ENCODE measurements at places on chromosomes 16 and 17.

- DNase-seq: no peak
Observed at GRCh38 chr17:77882040-77882439, 76.5 kb upstream of the TNRC6C start.

DNA sequence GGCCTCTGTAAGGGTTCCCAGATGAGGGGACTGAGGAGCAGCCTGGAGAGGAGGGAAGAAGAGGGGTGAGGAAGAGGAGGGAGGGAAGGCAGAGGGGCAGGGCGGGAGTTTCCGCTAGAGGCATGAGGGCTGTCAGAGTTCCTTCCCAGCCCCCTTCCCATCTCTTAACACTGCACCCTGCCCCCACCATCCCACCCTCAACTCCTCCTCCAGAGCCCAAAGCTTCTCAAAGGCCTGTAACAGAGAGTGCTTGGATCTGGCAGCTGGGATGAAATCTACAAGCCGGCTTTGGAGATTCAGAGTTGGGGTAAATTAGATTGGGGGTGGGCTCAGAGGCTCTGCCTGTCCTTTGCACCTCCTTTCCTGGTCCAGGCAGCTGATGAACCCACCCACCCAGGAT is 57.3 kb upstream of the DLX4 start:
- no peak for DNase-seq

- DNase-seq: no peak
Observed at GRCh38 chr17:8417806-8418205, 17.9 kb upstream of the NDEL1 start.

DNA sequence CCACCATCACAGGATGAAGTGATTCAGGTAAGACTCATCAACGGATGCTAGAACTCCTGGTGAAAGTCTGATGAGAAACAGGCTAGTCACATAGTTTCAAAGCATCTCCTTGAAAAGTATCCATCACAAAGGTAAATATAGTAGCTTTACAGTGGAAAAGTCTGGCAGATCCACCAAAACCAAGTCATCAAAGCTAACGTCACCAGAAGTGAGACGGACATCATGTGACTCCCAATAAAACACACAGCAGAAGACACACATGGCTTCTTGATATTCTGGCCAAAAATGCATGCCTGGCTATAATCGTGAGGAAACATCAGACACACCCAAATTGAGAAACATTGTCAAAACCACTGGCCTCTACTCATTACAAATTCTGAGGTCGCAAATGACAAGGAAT is 17.9 kb upstream of the TRPV3 start:
- DNase-seq: no peak

GRCh38 chr16:2090777-2091546 is 43.2 kb downstream of the TSC2 start:
- peak; percentile 66 for DNase-seq

DNA sequence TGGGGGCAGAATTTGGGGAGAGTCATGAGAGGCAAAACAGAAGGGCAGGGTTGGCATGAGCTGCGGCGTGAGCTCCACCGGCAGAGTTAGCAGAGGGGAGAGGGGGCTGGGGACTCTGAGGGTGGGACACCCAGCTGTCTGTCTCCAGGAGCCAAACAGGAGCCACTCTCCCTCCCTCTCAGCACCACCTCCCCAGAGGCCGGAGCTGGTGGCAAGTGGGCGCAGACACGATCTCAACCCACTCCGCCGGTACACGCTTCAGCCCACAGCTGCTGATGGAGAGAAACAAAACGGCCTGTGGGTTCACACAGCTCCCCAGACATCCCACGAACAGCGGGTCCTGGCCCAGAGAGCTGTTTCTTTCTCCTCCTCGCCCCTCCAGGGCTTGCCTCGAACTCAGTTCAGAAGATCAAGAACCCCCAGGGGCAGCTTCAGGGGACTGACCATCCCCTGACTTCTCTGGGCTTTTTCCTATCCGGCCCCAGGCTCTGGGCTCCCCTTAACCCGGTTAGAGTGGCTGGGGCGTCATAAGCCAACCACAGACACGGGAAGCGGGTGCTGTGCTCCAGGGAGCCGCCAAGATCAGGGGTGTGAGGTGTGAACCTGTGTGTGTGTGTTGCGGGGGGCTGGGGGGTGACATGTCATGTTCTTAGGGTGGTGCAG is 7.6 kb downstream of the RHBDF2 start:
- DNase-seq: no peak

DNA sequence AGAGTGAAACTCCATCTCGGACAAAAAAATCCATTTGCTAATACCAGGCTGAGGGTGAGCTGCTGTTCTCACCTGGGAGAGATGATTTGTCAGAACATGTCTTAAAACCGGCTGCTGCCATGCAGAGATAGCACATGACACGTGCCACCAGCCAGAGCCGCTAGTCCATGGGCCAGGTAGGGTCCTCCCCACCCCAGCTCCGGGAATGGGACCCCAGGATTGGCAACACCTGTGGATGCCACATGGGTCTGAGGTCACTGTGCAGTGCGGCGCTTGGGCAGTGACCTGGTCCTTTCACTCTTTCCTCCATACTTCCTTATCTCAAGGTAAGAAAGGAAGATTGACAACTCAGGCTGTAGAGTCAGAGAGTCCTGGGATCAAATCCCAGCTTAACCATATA is 393.3 kb upstream of the TNRC6C start:
- no peak for DNase-seq

GRCh38 chr16:50740736-50741135 is 1.1 kb upstream of the CYLD start:
- no peak for DNase-seq

DNA sequence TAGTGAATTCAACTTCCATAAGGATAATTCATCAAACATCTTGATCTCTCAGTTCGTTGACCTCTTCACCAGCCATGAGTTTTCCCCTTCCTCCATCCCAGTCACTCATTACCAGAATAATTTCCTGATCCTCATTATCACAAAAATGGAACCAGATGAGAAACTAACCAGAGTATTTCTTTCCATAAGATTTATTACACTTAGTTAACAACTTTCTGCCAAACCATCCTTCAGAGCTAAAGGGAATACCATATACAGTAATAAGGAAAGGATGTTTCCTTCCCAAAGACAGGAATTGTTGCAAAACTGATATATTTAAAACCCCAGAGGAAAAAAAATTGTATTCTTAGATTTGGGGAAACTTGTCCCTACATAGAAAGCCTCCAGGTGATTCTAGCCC is 8.6 kb downstream of the KRTAP29-1 start:
- no peak for DNase-seq

DNA sequence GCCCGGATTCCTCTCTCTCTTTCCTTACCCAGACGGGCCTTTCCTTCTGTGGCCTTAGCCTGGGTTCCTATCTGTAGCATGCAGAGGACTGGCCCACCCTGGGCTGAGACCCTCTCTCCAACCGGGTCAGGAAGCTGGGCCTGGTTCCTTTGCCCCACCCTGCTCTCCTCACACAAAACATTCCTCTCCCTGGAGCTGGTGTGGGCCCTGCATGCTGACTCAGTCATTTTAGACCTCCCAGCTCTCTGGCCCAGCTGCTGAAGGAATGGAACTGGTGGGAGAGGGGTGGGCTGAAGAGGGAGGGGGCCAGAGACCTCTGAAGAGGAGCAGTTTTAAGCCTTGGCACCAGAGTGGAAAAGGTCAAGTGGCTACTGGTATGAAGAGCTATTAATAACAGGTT is 957 bp downstream of the MYL4 start:
- DNase-seq: no peak

DNA sequence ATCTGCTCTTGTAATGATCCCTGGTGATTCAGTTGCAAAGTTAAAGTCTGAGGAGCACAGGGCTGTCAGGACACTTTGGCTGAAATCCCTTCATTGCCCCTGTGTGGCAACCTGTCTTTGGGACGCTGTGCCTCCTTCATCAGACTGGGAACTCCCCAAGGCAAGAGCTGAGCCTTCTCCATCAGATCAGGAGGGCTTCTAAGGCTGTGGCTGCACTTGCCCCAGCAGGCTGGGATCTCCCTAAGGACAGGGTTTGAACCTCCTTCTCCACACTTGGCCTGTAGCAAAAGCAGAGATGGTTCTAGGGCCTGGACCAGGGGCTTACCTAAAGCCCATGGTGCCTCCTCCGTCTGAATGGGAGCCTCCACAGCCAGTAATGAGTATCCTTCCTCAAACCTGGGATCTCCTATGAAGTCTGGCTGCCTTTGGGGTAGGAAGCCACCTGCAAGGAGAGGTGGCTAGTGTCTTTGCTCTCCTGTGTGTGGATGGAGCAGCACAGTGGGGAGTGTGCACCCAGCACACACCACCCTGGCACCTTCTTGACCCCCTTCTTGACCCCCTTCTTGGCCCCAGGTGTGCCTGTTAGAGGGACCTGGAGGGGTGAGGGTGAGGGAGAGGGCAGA is 79.0 kb upstream of the NKD1 start:
- DNase-seq: no peak

GRCh38 chr16:3030222-3031212 is 6.2 kb downstream of the BICDL2 start:
- no peak for DNase-seq

- peak; percentile 91 for DNase-seq
Observed at GRCh38 chr17:82830249-82830661, 9.6 kb downstream of the ZNF750 start.

DNA sequence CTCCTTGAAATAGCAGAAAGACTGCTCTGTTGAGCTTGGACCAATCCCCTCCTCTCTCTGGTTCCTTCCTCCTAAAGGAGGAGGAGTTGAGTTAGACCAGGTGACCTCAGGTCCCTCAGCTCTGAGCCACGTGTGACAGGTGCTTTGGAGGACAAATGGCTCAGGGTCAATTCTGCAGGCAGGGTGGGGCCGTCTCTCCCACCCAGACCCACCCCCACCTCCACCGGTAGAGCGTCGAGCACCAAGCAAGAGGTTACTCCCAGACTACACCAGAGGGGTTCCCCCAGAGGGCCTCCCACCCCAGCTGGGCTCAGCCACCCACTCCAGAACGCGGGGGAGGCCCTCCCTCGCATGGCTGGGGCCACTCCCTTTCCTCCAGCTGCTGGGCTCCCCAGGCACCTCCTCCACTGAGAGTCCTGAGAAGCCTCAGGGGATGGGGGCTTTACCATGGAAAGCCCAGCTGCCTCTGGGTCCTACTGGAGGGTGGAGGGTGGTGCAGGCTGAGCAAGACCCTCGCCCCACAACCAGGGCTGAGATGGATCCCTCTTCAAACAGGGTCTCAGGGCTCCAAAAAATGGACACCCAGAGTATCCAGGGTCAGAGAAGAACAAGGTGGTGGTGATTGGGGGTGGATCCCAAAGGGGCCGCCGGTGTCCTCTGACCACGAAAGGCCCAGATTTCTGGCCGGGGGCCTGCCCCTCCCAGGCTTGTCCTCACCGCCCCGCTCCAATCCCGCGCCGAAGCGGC is 7.6 kb downstream of the MYO1C start:
- DNase-seq: peak; percentile 74

DNA sequence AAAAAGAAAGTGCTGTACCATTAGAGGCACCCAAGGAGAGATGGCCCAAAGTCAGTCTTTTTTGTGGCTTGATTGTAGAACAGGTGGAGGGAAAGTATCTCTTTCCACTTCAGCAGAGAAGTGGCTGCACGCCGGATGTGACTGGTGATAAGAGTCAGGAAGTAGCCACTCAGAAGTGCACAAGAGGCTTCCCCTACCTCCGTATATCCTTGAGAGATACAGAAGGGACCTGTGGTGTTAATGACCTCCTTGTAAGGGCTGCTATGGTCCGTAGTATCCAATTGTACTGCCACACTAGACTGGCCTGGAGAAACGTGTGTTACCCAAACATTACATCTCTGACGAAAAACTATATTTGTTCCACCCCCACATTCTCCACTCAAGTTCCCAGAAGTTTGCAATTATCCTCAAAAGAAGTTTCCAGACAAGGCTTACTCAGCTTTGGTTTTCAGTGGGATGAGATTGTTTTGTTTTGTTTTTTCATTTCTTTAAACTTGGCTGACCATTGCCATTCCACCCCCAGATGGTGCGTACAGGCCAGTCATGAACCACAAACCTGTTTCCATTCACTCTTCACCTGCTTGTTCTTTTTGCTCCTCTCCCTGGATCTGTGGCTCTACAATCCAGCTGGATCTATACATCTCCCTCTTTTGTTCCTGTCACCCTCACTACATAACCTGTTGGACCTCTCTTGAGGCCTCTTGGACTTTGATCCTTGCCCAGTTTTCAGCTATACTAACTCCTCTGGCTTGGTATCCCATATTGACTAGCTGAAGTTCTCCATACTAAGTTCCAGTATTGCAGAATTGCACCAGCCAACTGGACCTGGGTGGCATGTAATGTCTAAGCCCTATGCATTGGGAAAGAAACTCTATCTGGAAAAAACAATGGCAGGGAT is 20.7 kb upstream of the MED13 start:
- no peak for DNase-seq

DNA sequence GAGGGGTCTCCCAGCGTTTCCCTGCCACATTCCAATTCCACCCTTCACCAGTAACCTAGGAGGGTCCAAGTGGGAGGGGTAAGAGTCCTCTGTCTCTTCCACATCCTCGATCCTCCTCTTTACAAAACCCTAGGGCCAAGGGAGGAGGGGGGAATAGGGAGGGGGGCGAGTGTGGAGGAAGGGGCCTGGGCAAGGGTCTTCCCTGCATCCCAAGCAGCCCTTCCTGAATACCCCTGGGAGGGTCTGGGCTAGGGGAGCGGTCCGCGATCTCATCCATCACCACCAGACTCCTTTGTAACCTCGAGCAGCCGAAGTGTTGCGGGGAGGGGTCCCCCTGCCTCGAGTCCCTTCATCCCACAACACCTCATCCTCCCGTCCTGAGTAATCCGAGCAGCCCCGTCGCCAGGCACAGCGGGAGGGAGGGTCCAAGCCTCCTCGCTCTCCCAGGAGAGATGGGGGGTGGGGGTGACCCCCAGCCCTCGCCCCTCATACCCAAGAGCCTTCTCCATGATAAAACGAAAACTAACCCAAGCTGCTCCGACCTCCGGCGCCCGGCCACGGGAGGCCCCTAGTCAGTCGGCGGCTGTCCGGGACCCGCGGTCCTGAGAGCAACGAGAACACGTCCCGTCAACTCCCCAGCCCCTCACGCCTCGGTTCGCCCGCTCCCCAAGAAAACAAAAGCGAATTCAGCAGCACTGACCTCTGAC is 502 bp downstream of the SMPD3 start:
- peak; percentile 47 for DNase-seq

DNA sequence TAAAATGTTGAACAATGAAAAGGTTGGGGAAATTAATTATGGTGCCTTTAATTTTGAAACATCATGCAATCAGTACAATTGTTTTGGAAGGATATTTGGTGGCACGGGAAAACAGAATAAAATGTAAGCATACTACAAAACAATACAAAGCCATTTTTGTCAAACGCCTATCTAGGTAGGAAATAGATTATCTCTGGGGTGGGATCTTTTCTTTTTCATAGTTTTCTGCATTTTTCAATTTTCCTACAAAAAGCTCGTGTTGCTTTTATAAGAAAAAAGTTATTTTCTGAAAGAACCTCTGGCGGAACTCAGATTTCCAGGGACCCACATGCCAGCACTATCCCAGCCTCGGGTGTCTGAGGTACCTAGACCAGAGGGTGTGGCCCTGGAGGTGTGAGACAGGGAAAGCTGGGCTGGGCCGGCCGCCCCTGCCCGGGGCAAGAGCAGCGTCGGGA is 961 bp upstream of the MAP3K3 start:
- DNase-seq: no peak

GRCh38 chr17:12523244-12523643 is 142.4 kb upstream of the MYOCD start:
- DNase-seq: no peak

DNA sequence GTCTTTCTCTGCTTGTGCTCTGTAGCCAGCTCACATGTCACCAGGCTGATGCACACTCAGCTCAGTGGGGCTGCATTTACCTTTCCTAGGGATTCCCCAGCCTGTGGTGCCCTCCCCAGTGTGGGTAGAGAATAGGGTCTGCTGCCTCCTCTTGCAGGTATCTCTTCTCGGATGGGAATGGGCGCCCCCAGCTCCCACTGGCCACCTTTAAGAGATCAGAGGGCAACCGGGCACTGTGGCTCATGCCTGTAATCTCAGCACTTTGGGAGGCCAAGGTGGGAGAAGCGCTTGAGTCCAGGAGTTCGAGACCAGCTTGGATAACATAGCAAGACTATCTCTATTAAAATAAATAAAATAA is 3.3 kb downstream of the XYLT2 start:
- no peak for DNase-seq

Measured in Right ventricle myocardium superior (tissue), 1 donor.